Muscle of arm (tissue), 14 donors: ENCODE measurements at places on chromosomes 2 and 18. TPM values are rescaled to one million over a fixed set of nuclear protein-coding genes. Genes with fewer than 3 reads are reported as not detected.

The NEURL3 gene
- not detected for polyA plus RNA-seq

The DCDC2C gene
- polyA plus RNA-seq, result not detected

The PPP1R1C gene
- 0.80 TPM for polyA plus RNA-seq

The CAPN13 gene
- polyA plus RNA-seq, result not detected

The IL1RL1 gene
- polyA plus RNA-seq, result 0.12 TPM

The SFXN5 gene
- polyA plus RNA-seq, result 7.1 TPM

The SEMA4C gene
- polyA plus RNA-seq, result not detected

The GCFC2 gene
- polyA plus RNA-seq, result 26.5 TPM

The C2orf66 gene
- polyA plus RNA-seq, result 0.43 TPM

The CTNNA2 gene
- not detected for polyA plus RNA-seq

The ASPRV1 gene
- polyA plus RNA-seq, result 1.8 TPM

The TEX44 gene
- polyA plus RNA-seq, result not detected

The CRYGB gene
- polyA plus RNA-seq, result not detected

The DIPK1C gene
- not detected for polyA plus RNA-seq

The MEP1B gene
- not detected for polyA plus RNA-seq

The STARD6 gene
- 0.22 TPM for polyA plus RNA-seq

The MRPL30 gene
- 51.4 TPM for polyA plus RNA-seq

The SPATA3 gene
- polyA plus RNA-seq, result not detected

The SLC19A3 gene
- polyA plus RNA-seq, result 0.82 TPM

The PSMA8 gene
- not detected for polyA plus RNA-seq

The SLC14A1 gene
- 1.2 TPM for polyA plus RNA-seq

The FOXI3 gene
- polyA plus RNA-seq, result not detected

The FAM124B gene
- polyA plus RNA-seq, result 5.7 TPM

The ARHGEF33 gene
- 0.97 TPM for polyA plus RNA-seq

The RBM44 gene
- 1.3 TPM for polyA plus RNA-seq

The VWC2L gene
- polyA plus RNA-seq, result not detected

The TSGA10 gene
- 2.4 TPM for polyA plus RNA-seq

The RNF152 gene
- polyA plus RNA-seq, result 7.0 TPM

The SPDYA gene
- 1.5 TPM for polyA plus RNA-seq

The TTR gene
- polyA plus RNA-seq, result 0.24 TPM

The KIAA2012 gene
- polyA plus RNA-seq, result 0.36 TPM

The CYP27A1 gene
- 25.1 TPM for polyA plus RNA-seq

The MALL gene
- 14.6 TPM for polyA plus RNA-seq

The UGT1A10 gene
- polyA plus RNA-seq, result not detected

The EPG5 gene
- 14.9 TPM for polyA plus RNA-seq

The MAT2A gene
- 162 TPM for polyA plus RNA-seq

The PCARE gene
- 0.08 TPM for polyA plus RNA-seq
